ENCODE measurements at places on chromosomes 12 and 14. TPM values are rescaled to one million over a fixed set of nuclear protein-coding genes. Genes with fewer than 3 reads are reported as not detected.

DNA sequence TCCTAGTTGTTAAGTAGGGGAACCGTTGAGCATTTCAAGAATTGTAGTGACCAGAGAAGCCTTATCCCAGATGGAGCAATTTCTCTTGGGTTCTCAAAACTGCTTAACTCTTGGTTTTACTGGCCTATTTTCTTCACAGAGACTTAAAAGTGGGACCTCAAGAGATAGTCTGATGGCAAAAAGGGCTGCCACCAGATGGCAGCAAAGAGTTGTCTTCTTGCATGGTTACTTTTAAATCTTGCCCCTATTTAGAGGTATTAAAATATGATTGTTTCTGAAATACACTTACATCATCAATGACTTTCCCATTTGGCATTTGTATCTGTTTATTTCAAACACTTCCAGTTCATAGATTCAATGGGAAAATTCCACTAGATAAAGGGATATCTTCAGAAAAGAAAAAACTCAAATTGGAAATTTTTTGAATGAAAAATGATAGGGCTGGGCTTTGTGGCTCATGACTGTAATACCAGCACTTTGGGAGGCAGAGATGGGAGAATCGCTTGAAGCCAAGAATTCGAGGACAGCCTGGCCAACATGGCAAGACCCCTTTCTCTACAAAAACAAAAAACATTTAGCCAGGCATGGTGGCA is 69.9 kb upstream of the CNTN1 start:
- DNase-seq = peak; percentile 46

GRCh38 chr14:33880330-33880729 is 70.5 kb downstream of the EGLN3 start:
- DNase-seq = no peak

GRCh38 chr12:114136631-114137030 is 170.5 kb upstream of the RBM19 start:
- DNase-seq = no peak

The SLC5A8 gene
- total RNA-seq = 3.1 TPM
